DND-41 (cell line): ENCODE measurements at places on chromosomes 2 and 18.
A peak's percentile ranks its signal among the peaks of the same experiment; 100 is the strongest.

GRCh38 chr2:12097859-12098258 is 351.4 kb downstream of the LPIN1 start:
- H3K4me1 ChIP-seq, result no peaks in the 10 kb centered on the region
- no peaks in the 10 kb centered on the region for H3K36me3 ChIP-seq
- DNase-seq, result no peak
- no peaks in the 10 kb centered on the region for H3K27me3 ChIP-seq
- no peak overlapping the region for H3K27ac ChIP-seq

DNA sequence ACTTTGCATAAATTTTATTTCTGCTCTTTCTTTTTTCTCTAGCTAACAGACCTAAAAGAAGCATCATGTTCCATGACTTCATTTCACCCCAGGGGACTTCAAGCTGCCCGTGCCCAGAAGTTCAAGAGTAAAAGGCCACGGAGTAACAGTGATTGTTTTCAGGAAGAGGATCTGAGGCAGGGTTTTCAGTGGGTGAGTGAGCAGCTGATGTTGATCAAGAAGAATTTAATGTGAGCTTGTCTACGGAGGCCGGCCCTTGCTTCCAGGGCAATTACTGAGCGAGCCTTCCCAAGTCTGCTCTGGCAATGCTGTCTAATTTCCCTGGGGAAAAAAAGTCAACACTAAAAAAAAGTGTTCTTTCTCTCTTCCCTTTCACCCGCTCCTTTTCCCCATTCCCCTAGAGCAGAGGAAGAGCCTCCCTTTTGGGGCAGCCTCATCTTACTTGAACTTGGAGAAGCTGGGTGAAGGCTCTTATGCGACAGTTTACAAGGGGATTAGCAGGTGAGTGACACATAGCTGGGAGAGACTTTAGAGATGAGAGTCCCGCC is 1.2 kb downstream of the CDK15 start:
- no peak overlapping the region for H3K4me3 ChIP-seq
- peaks cover 11% of the 10 kb centered on the region for H3K27me3 ChIP-seq
- no peaks in the 10 kb centered on the region for H3K36me3 ChIP-seq
- DNase-seq, result no peak
- no peak overlapping the region for H3K27ac ChIP-seq

- no peak overlapping the region for H3K27ac ChIP-seq
- H3K4me1 ChIP-seq, result no peaks in the 10 kb centered on the region
- H3K36me3 ChIP-seq, result no peaks in the 10 kb centered on the region
- H3K27me3 ChIP-seq, result no peaks in the 10 kb centered on the region
These were observed 1.6 kb downstream of the CRIM1 start for GRCh38 chr2:36356990-36357846.

GRCh38 chr2:109064660-109065390 is 64.2 kb upstream of the SH3RF3 start:
- no peak overlapping the region for H3K4me3 ChIP-seq
- H3K36me3 ChIP-seq, result no peaks in the 10 kb centered on the region
- H3K4me1 ChIP-seq, result peaks cover 14% of the 10 kb centered on the region
- H3K27me3 ChIP-seq, result no peaks in the 10 kb centered on the region
- H3K27ac ChIP-seq, result no peak overlapping the region
- no peak for DNase-seq

- no peaks in the 10 kb centered on the region for H3K4me1 ChIP-seq
- no peak for DNase-seq
- no peaks in the 10 kb centered on the region for H3K27me3 ChIP-seq
These were observed 1852.1 kb upstream of the PIK3C3 start for GRCh38 chr18:40102903-40103302.

DNA sequence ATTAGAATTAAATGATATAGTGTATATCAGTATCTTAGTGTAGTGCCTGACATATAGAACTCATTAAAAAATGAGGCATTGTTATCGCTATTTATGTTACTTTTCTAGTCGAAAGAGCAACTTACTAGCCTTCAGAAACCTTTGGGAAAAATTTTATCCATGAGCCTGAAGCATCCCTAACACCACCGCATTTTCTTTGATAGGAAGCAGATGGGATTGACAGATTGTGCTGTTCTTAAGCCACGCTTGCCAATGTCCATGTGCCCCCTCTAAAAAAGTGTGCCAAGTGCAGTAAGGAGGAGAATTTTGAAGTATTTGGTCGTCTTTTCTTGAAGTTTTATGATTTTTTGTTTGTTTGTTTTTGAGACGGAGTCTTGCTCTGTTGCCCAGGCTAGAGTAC is 29.1 kb downstream of the PPM1B start:
- H3K4me3 ChIP-seq, result no peak overlapping the region
- H3K4me1 ChIP-seq, result no peaks in the 10 kb centered on the region
- peaks cover 29% of the 10 kb centered on the region for H3K36me3 ChIP-seq
- no peak for DNase-seq

- no peak overlapping the region for H3K4me3 ChIP-seq
- no peak for DNase-seq
- H3K27me3 ChIP-seq, result no peaks in the 10 kb centered on the region
- H3K4me1 ChIP-seq, result peaks cover 1% of the 10 kb centered on the region; the same call in 1 of the 2 replicates
- H3K27ac ChIP-seq, result no peak overlapping the region
These were observed 50.1 kb upstream of the IGFBP2 start for GRCh38 chr2:216583147-216583546.

- H3K4me3 ChIP-seq, result no peak overlapping the region
- H3K27ac ChIP-seq, result no peak overlapping the region
- H3K4me1 ChIP-seq, result no peaks in the 10 kb centered on the region
- no peak for DNase-seq
- no peaks in the 10 kb centered on the region for H3K27me3 ChIP-seq
- H3K36me3 ChIP-seq, result no peaks in the 10 kb centered on the region
These were observed 51.0 kb downstream of the SF3B1 start for GRCh38 chr2:197383825-197384224.

GRCh38 chr2:233832869-233833311 is 21.4 kb downstream of the HJURP start:
- H3K4me1 ChIP-seq, result no peaks in the 10 kb centered on the region
- no peak for DNase-seq
- H3K27ac ChIP-seq, result no peak overlapping the region
- no peak overlapping the region for H3K4me3 ChIP-seq

- H3K27ac ChIP-seq, result no peak overlapping the region
- no peak overlapping the region for H3K4me3 ChIP-seq
- no peaks in the 10 kb centered on the region for H3K4me1 ChIP-seq
- no peak for DNase-seq
These were observed 100.2 kb downstream of the ATAD2B start for GRCh38 chr2:23826771-23827170.

DNA sequence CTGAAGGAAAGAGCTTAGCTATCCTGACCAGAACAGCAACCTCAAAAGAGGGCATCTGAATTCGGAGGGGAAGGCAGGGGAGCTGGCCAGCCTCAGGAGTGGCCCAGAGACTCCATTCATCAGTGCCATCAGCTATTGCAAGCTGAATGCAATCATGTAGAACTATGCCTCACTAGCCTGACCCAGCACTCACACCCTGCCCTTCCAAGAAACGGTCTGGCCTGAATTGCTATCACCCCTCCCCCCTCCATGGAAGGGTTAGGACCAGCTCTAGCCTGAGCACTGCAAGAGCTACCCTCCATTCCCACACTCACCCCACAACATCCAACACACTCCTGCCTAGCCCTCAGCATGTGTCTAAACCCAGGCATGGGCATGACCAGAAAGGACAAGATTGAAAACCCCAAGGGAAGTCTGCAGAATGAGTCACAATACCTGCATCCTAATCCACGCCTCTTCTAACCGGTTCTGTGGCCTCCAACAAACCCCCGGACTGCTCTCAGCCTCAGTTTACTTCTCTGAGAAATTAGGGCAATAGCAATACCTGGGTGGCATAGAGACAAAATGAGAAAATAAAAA is 120.3 kb downstream of the BCL11A start:
- DNase-seq, result no peak
- no peaks in the 10 kb centered on the region for H3K36me3 ChIP-seq
- H3K27ac ChIP-seq, result no peak overlapping the region
- H3K4me3 ChIP-seq, result no peak overlapping the region
- H3K27me3 ChIP-seq, result no peaks in the 10 kb centered on the region

DNA sequence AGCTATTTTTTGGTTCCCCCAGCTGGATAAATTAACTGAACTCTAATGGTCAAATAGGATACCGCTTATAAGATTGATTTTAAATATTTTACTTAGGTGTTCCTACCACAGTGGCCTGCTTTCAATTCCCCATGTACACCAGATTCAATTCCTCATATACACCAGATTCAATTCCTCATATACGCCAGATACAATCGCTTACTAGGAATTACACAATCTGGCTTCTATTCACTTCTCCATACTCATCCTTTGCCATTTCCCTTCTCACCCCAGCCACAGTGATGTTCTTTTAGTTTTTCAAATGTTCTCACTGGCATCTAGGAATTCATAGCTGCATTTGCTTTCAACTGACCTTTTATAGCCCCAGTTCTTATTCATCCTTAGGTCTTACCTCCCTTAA is 66.5 kb downstream of the SLC40A1 start:
- H3K4me1 ChIP-seq, result no peaks in the 10 kb centered on the region
- no peak overlapping the region for H3K27ac ChIP-seq
- H3K4me3 ChIP-seq, result no peak overlapping the region
- H3K27me3 ChIP-seq, result no peaks in the 10 kb centered on the region
- no peak for DNase-seq

DNA sequence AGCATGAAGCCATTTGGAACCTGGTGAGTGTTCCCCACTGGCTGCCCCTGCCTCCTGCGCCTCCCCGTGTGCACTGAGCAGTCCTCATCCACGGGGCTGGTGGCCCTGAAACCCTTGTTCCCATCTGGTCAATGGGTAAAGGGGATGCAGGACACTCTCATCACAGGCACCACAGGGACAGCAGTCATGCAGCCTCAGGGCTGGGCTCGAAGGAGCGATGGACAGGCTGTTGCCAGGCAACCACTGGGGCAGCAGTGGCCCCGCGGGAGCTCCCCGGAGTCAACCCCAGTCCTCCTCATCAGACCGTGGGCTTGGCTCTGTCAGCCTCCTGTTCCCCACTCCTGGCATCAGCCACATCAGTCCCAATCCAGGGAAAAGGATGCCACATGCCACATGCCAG is 509.5 kb downstream of the EIPR1 start:
- H3K27me3 ChIP-seq, result peaks cover 2% of the 10 kb centered on the region
- H3K27ac ChIP-seq, result no peak overlapping the region

DNA sequence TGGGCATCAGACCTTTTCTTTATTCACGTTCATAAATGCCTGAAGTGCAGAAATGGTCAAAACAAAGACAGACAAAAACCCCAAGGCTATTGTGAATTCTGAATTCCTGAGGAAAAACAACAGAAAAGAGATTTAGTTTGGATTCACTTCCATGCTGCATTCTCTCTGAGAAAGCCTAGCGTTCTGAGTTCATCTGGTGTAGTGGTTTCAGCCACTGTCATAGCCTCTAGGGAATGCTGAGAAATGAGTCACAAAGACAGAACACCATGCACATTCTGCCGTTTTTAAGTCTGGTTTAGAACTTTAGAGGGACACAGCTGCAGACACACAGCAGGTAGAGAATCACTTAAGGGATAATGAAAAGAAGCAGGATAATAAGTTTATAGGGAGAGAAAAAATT is 93.8 kb downstream of the LRP1B start:
- no peak for DNase-seq
- H3K4me3 ChIP-seq, result no peak overlapping the region
- H3K27me3 ChIP-seq, result no peaks in the 10 kb centered on the region
- H3K27ac ChIP-seq, result no peak overlapping the region
- no peaks in the 10 kb centered on the region for H3K4me1 ChIP-seq

DNA sequence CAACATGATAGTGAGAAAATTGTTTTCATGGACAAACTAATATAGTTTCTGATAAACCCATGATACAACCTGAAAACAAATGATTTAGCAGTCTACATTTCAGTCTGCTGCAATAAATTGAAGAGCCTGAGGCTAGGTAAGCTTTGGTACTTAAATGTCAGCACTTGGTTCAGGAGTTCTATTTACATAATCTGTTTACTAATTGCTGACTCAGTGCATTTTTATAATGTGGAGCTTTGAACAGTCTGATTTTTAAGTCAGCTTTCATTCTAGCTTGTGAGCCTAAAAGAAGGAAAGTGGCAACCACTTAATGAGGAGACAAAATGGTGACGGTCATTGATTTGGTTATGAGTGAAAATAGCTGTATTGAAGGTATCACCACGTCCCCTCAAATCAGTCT is 488.6 kb downstream of the CPS1 start:
- H3K4me3 ChIP-seq, result no peak overlapping the region
- H3K27ac ChIP-seq, result no peak overlapping the region
- no peaks in the 10 kb centered on the region for H3K4me1 ChIP-seq
- H3K36me3 ChIP-seq, result no peaks in the 10 kb centered on the region

GRCh38 chr2:62456721-62457539 is 49.1 kb downstream of the TMEM17 start:
- H3K4me1 ChIP-seq, result peaks cover 13% of the 10 kb centered on the region
- DNase-seq, result peak; percentile 78
- H3K27me3 ChIP-seq, result peaks cover 8% of the 10 kb centered on the region
- H3K36me3 ChIP-seq, result no peaks in the 10 kb centered on the region
